ENCODE measurements at places on chromosomes 2 and 18.

DNA sequence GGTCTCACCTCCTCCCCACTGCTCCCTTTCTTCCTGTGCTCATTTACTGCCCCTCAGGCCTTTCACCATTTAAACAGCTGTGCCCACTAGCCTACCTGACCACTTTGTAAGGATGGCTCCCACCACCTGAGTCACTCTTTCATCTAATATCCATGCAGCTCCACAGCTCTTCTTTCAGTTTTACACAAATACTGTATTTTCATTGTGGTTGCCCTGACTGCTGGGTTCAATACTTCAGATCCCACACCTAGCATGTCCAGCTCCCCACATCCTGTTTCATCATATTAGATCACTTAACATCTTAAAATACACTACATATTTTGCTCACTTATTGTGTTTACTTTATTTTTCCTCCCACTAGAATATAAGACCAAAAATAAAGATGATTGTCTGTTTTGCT, 1110.6 kb downstream of the TSN start:
- DNase-seq = no peak

DNA sequence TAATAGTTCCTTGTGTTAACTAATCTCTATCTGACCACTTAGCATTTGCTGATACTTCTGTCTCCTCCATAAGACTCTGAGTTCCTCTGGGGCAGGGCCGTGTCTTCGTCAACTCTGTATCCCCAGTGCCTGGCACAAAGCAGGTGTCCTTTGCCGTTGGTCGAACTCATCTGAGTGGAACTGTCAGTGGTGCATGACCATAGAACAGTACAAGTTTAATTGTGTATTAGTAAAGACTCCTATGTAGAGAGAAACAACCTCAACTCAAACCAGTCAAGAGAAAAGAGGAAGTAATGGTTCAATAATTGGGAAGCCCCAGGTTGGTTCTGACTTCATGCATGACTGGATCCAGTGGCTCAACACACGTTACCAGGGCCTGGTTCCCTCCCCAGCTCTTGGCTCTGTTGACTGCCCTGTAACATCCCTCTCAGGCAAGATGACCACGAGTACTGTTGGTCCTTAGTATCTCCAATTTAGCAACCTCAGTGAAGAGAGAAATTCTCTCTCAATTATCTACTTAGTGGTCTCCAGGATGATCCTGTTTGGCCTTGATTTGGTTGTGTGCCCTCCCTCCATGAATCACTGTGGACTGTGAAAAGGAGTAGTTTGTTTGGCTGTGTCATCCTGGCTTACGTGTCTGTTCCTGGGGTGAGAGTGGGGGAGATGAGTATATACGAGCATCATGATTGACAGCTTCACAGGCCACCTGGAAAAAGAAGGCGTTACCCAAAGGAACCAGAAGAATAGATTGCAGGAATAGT, 58.5 kb upstream of the MSH6 start:
- DNase-seq = no peak

DNA sequence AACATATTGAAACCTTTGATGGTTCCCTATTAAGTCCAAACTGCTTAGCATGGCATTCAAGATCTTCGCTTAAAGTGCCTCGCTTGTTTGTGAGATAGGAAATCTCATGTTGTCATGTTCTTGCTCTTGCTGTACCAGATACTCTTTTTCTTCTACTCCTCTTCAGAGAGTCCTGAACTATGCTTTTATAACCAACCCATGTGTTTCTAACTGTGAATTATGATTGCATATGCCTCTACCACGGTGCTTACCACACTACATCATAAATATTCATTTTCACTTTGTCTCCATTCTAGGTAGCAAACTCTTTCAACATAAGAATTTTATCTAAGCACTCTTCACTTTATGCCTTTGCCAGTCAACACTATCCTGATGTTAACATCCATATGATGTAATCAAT, 23.6 kb downstream of the STAT4 start:
- no peak for DNase-seq

GRCh38 chr2:234631646-234632514, 135.0 kb upstream of the ARL4C start:
- no peak for DNase-seq

DNA sequence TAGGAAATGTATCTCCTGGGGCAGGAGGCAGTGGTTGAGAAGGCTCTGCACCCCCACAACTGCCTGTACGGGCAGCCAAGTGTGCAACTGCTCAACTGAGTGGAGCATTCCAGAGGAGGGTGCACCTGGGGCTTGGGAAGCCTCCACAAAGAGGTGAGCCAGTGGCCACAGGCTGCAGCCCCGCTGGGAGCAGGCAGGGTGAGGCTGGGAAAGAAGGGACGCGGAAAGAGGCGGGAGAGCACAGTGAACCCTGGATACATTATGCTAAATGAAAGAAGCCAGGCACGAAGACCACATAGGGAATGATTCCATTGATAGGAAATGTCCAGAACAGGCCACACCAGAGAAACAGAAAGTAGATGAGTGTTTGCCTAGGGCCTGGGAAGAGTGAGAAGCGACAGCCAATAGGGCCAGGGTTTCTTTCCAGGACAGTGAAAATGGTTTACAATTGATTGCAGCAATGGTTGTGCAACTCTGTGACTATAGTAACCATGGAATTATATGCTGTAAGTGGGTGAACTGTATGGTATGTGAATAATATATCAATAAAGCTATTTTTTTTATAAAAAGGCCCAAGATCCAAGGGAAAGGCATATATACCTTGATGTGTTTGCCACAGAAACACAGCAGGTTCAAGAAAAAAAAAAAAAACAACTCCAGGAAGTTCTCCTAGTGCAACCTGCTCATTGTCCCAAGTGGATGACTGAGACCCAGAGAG, 82.4 kb downstream of the DDX1 start:
- DNase-seq = no peak

GRCh38 chr2:28201671-28202180, 190.9 kb upstream of the FOSL2 start:
- DNase-seq = no peak

DNA sequence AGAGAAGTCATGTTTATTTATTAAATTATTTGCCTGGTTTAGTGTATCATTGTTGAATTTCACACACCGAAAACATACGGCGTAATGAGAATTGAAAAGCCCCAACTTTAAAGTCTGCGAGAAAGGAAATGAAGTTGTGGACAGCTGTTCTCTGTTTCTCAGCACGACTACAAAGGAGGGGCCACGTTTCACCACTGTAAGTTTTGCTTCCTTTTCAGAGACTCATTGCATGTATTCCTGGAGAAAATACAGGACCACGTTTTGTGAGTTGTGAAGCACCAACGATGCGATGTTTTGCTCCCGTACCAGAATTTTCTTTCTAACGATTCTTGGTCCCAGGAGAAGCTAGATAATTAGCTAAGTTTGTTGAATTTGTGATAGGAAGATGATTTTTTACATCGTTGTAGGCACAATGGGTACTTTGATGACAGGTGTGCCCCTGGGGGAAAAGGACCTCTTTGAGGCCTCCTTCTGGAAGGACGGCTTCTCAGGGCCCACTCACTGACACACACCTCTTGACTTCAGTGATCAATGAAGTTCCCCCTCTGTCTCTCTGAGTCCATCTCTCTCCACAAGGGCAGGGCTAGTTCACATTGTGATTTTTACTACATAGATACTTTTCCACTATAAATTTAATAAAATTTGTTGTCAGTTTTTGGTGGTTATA, 23.7 kb upstream of the ACKR3 start:
- no peak for DNase-seq

GRCh38 chr2:71460595-71461303, 7.4 kb downstream of the DYSF start:
- DNase-seq = peak; percentile 63

DNA sequence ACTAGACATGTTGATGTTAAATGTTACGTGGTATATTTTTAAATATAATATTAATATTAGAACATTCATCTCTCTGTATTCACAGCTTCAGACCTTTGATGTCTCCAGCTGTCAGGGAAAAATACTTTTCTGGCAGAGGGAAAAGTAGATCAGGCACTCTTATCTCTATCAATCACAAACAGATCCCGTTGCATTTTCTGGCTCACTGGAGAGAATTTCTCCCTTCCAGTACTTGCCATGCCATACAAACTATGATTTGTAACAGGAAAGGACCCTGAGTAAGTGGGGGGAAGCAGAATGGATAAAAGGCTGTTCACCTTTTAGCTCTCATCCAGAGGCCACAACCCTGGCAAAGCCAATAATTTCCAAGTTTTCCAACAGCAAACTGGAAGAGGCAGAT, 158.0 kb downstream of the TCF4 start:
- no peak for DNase-seq

DNA sequence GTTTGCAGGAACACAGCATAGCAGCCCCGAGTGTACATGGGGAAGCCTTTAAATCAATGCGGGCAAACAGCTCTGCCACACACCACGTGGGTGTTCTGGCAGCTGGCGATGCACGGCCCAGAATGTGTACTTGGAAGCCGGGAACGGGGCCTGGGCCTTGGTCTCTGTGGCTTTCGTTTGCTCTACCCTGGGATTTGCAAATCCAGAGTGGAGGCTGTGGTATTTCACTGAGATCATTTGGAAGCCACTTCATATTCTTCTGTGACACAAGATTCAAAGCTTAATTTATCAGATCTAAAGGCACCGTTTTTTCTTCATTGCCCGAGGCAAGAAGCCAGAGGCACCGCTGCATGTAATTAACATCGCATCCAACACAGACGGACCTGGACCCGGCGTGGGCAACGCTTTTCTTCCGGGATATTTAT, 246.3 kb upstream of the MYT1L start:
- no peak for DNase-seq

GRCh38 chr2:218568190-218569037, at the start of the genes CNOT9 and USP37:
TSS of gene CNOT9 (plus strand) at chr2:218568839. CDS start at chr2:218568955, 116 bp downstream.
TSS of gene USP37 (minus strand) at chr2:218568351. CDS start at chr2:218558653, 9,698 bp downstream.
- DNase-seq = peak; percentile 88

DNA sequence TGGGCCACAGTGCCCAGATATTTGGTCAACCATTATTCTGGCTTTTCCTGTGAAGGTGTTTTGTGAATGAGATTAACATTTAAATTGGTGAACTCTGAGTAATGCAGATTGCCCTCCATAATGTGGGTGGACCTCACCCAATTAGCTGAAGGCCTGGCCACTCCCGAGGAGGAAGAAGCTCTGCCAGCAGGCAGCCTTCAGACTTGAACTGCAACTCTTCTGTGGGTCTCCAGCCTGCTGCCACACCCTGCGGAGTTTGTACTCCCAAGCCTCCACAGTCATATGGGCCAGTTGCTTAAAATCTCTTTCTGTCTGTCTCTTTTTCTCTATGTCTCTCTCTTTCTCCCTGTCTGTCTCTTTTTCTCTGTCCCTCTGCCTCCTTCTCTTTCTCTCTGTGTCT, 262.7 kb downstream of the MYCN start:
- no peak for DNase-seq

- DNase-seq = no peak
These were observed 56.5 kb upstream of the GRB14 start for GRCh38 chr2:164677733-164678132.

GRCh38 chr2:85888020-85888683, 638 bp downstream of the ST3GAL5 start:
- no peak for DNase-seq

GRCh38 chr2:188819792-188820191, 154.4 kb upstream of the COL3A1 start:
- DNase-seq = no peak

DNA sequence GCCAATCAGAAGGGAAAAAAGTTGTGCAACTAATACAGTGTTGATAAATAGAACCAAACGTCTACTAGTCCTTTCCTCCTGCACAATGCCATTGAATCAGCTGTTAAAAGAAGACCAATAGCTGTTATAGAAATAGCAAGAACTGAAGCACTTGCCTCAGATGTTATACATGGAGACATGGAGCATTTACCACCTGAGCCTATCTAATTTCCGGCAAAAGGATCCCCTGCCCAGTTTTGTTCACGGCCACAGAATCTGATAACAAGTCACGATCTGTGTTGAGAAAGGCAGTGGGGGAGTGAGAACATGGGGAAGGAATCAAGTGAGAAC, 285.4 kb downstream of the ZEB2 start:
- DNase-seq = no peak

DNA sequence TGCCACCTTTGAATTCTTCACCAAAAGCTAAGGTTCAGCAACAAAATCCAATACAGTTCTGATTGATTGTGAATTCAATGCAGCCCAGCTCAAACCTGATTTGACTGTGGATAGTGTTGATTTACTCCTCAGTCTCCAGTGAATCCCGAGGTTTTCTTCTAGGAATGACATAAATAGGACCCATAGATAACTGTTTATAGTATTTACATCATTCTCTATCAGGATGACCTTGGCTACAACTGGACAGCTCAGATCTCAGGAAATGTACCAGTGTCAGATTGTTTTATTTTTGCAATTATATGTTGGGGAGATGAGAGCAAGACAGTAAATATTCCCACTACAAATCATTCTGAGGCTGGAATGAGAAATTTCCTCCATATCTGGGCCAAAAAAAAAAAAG, 21.2 kb downstream of the RBM43 start:
- DNase-seq = no peak

DNA sequence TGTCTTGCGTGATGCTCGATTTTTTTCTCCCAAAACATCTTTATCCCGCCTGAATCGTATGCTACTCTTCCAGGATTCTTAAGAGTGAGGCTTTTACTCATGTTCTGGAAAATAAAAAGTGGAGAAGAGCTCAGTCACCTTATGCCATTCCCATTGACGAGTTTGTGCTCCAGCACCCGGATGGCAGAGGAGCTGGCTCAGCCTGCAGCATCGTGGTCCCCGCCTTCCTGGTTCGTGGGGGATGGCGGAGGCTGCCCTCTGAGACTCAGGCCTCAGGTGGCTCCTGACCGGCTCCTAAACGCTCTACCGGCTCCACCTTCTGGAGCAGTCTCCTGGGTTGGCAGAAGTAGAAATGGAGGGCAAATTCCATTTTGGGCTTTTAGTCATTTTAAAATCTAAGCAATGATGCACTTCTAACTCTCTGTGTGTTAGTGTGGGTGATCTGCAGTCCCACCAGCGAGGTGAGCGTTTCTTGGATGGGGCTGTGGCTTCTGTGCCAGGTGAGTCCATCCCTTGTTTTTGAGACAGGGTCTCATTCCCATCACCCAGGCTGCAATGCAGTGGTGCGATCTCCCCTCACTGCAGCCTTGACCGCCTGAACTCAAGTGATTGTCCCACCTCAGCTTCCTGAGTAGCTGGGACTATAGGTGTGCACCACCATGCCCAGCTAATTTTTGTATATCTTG, 27.8 kb downstream of the RTP5 start:
- no peak for DNase-seq

- DNase-seq = no peak
These were observed 230.7 kb upstream of the PXDN start for GRCh38 chr2:1975060-1975459.

GRCh38 chr2:19169134-19169768, 189.2 kb downstream of the OSR1 start:
- no peak for DNase-seq

- no peak for DNase-seq
These were observed 58.8 kb downstream of the APOB start for GRCh38 chr2:20985062-20985461.

GRCh38 chr2:158094487-158095092, 7.1 kb upstream of the UPP2 start:
- DNase-seq = no peak

GRCh38 chr18:32707147-32707546, 65.7 kb downstream of the KLHL14 start:
- DNase-seq = no peak

DNA sequence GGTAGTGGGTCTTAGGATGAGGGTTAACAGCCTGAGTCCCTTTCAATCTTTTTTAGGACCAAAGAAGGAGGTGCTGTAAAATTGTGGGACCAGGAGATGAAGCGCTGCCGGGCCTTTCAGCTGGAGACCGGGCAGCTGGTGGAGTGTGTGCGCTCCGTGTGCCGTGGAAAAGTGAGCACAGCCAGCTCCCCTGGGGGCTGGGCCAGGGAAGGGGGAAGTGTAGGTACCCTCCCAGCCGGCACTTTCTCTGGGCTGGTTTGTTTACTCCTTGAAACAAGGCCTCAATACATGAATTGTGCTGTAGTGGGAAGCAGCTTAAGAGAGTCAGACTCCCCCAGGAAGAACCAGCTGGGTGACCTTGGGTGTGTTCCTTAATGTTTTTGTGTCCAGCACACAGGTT, 90.1 kb downstream of the RTN4 start:
- DNase-seq = no peak
